Caudate nucleus (tissue), 63 donors: ENCODE measurements at places on chromosomes 13 and 19.

- peak; percentile 41 for DNase-seq
Observed at GRCh38 chr13:46893798-46894560, 2.9 kb downstream of the HTR2A start.

- no peak for DNase-seq
Observed at GRCh38 chr13:57527114-57527735, 104.3 kb upstream of the PCDH17 start.

DNA sequence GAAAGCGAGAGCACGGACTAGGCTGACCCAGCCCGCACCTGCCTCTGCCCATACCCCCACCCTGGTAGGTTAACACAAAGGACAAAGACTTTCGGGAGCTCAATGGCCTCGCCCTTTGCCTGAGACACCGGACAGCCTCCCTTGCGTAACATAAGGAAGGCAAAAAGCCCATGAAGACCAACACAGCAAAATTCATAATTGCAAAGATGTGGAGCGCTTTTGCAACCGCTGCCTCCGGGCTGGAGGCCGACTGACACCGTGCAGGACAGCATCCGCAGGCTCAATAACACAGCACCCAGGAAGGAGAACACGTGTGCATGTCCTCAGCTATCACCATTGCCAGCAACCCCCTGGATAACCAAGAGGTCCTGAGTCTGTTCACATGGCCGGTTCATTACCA lies 15.4 kb downstream of the LILRA1 start:
- no peak for DNase-seq

- DNase-seq: no peak
Observed at GRCh38 chr19:49442771-49443365, 1.5 kb upstream of the SLC17A7 start.

- DNase-seq: no peak
Observed at GRCh38 chr13:79541426-79542049, 60.6 kb downstream of the NDFIP2 start.

DNA sequence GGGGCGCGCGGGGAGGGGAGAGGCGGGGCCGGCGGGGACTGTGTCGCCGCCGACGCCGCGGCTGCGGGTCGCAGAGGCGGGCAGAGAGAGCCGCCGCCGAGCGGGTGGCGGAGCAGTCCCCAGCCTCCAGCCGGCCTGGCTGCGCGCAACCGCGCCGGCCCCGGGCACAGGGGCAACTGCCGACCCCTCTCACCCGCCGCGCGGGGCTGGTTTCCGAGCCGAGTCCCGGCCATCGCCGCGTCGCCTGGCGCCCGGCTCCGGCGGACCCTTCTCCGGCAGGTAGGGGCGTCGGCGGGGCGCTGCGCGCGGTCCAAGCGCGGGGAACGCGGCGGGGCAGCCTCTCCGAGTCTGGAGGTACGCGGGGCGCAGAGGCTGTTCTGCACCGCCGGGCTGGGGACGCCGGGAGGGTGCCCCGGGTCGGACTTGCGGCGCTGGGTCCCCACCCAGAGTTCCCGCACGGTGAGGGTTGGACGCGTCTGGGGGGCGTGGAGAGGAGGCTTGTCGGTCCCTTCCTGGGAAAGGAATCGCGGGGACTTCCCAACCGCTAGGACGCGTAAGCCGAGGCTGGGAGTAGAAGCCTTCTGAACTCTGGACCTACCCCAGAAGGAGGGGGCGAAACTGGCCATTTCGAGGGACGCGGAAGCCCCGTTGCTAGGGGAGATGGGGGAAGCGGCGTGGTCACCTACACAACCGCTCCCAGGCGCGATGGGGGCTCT lies 133.6 kb upstream of the MYO16 start:
- DNase-seq: no peak

DNA sequence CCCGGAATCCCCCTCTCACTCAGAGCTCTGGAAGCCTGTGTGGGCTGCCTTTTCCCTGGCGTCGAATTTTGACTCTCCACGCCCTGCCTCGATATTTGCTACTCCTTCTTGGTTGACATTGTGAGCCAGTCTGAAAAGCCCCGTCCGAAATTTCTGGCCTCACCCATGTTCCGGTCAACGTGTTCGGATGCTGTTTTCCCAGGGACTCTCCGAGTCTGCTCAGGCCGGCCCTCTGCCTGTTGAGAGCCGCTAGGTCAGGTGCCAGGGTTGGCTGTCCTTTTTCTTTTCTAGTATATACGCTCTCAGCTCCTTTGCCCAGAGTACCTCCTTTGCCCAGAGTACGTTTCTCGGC lies 6.8 kb upstream of the DGKH start:
- DNase-seq: no peak

- DNase-seq: no peak
Observed at GRCh38 chr19:11390933-11391680, 7.0 kb upstream of the EPOR start.

DNA sequence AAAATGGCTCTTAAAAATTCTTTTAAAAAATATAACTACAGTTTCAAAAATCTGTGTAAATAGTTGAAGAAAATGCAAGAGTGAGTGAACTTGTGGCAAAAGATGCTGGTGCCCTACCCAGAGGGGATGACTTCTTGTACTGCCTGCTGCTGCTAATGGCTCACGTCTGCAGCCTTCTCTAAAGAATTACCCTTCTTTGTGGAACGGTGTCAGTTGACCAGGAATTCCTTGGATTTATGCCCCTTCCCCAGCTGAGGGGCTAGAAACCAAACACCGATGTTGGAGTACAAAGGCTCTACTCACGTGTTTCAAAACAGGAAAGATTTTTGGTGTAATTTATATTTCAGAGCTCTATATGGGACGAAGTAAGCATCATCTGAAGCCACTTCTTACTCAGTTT lies 1582.8 kb downstream of the OLFM4 start:
- no peak for DNase-seq

DNA sequence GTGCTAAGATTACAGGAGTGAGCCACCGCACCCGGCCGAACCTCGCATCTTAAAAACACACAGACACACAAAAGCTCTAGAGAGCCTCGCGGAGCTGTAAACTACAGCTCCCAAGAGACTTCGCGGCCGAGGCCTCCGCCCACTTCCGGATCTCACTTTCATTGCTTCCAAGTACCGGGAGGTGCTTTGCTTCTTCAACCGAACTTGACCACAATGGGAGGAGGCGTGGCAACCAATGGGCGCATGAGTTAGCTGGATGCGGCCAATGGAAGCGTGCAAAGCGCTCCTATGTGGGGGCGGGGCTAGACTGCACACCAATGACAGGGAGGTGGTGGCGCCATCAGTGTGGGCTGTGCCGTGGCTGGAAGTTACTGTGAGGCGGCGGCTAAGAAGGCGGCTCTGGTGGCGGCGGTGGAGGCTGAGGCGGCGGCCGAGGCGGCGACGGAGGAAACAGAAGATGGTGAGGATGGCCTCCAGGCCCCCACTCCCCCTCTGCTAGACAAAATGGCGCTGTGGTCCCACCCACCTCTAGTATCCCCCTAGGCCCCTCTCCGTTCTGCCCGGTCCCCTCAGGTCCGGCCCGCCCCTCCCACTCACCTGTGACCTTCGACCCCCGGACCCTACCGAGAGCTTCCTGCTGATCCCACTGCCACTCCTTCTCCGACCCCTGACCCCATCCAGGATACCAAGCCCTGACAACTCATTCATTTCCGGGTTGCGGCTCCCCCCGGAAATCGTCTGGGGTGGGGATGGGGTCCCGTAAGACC lies at the start of gene DDA1:
Gene DDA1, plus strand, starts transcription at position 366 of the 767 bp plus-strand sequence. Its CDS starts 92 bp downstream, at position 458.
- DNase-seq: peak; percentile 98

DNA sequence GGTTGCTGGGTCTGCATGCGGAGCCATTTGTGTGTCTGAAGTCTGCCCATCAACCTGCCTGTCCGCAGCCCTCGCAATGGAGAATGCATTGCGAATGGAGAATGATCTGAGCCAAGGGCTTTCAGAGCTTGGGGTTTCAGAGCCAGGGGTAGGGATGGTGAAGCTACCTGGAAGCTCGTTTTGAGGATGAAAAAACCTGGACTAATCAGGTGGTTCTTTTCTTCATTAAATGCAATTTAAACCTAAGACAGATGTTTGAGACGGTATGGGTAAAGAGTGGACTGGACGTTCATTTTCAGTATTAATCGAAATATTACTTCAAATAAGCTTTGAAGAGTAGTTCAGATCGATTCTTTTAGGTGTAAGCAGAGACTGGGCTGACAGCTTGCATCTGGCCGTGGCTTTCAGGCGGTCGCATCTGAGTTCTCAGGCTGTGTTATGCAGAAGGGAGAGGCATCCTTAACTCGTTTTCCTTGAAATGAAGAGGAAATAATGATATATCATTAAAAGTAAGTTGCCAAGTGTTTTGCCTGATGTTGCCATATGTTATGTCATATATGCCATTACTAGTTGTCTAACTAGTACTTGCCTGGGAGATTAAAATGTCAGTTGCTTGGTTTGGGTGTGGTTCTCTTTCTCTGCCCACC lies 801 bp downstream of the MCF2L start:
- DNase-seq: no peak

GRCh38 chr13:74090397-74090796 lies 43.8 kb downstream of the KLF12 start:
- DNase-seq: no peak

GRCh38 chr19:7888826-7889217 lies 512 bp downstream of the LRRC8E start:
- DNase-seq: no peak

- DNase-seq: no peak
Observed at GRCh38 chr19:38734426-38735256, 9.6 kb downstream of the CAPN12 start.

DNA sequence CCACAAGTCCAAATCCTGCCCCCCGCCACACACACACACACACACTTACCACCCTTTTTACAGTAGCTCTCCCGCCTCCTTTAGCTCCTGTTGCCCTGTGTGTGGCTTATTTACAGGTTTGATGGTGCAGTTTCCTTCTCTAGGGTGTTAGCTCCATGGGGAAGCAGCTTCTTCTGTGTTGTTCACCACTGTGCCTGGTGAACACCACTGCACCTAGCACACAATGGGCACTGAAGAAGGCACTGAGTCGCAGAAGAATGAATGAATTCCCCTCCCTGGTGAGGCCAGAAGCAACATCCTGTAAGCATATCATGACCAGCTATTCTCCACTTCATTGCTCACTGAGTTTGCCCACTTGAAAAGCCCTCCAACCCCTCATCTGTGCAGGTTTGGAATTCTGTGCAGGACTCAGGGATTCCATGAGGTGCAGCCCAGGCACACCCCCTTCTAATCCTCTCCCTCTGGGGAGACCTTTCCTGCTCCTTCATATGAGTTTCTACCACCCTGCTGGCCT lies 3.0 kb upstream of the RAB20 start:
- no peak for DNase-seq

DNA sequence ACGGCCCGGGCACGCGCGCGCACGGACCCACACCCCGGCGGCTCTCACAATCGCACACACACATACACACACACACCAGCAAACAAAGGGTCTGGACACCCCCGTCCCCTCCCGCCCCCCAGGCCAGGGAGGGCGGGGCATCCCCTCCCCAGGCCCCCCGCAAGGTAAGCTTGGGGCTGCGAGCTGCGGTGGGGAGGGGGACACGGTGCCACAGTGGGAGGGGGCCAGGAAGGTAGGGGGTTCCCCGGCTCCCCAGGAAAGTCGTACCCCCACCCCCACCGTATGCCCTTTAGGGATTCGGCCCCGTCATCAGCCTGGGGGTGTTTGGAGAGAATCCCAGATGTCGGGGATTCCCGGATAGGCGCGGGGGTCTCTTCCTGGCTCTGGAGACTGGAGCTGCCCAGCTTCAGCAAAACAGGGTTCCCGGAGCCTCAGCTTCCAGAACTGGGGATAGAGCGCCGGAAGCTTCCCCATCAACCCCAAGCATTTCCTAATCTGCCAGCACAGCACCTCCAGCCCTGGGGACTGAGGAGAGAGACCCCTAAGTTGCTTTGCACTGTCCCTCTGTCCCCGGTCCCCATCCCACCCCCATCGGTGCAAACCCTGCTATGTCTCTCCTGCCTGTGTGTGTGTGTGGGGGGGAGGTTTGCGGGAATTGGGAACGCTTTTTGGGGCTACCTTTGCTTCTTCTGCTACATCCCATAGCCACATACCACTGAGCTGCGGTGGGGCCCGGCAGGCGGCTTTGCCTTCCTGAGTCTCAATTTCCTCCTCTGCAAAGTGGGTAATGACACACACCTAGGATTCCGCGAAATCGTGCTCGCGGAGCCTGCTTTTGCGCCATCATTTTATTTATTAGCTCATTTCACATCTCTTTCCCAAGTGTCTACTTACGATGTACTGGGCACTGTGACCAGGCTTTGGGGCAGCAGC lies 1.8 kb upstream of the CDC37 start:
- DNase-seq: no peak

DNA sequence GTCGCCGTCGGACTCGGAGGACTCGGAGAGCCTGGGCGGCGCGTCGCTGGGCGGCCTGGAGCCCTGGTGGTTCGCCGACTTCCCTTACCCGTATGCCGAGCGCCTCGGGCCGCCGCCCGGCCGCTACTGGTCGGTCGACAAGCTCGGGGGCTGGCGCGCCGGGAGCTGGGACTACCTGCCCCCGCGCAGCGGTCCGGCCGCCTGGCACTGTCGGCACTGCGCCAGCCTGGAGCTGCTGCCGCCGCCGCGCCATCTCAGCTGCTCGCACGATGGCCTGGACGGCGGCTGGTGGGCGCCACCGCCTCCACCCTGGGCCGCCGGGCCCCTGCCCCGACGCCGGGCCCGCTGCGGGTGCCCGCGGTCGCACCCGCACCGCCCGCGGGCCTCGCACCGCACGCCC lies 2.5 kb upstream of the GRWD1 start:
- no peak for DNase-seq

- no peak for DNase-seq
Observed at GRCh38 chr13:66532845-66533244, 697.3 kb downstream of the PCDH9 start.

DNA sequence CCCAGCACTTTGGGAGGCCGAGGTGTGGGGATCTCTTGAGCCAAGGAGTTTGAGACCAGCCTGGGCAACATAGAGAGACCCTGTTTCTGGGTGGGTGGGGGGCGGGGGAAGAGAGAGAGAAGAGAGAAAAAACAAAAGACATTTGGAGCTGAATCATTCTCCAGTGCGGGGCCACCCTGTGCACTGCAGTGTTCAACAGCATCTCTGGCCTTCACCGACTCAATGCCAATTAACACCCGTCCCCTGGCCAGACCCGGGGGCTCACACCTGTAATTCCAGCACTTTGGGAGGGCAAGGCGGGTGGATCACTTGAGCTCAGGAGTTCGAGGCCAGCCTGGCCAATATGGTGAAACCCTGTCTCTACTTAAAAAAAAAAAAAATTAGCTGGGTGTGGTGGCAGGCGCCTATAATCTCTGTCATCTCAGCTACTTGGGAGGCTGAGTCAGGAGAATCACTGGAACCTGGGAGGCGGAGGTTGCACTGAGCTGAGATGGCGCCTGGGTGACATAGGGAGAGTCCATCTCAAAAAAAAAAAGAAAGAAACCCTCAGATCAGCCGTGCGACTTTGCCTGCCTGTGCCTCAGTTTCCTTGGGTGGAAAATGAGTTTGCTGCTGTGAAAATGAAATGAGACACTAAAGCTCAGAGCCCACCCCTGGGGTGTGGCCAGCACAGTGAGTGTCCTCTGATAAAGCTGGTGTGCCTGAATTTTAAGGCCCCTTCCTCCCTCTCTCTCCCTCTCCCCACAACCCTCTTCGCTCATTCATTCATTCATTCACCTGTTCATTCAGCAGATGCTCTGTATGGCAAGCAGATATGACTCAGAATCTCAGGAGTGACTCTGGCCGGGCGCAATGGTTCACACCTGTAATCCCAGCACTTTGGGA lies 6.4 kb downstream of the KLF2 start:
- no peak for DNase-seq

- no peak for DNase-seq
Observed at GRCh38 chr13:112616586-112617362, 28.8 kb upstream of the TUBGCP3 start.

- no peak for DNase-seq
Observed at GRCh38 chr13:99866781-99867180, 104.8 kb downstream of the ZIC5 start.
